Spinal cord (tissue), 10 donors: ENCODE measurements at places on chromosomes 12 and 14. TPM values are rescaled to one million over a fixed set of nuclear protein-coding genes. Genes with fewer than 3 reads are reported as not detected.

The BCL11B gene
- polyA plus RNA-seq: 12.9 TPM

The HNF1A gene
- polyA plus RNA-seq: 0.36 TPM

The DEGS2 gene
- polyA plus RNA-seq: 4.3 TPM

The A2ML1 gene
- polyA plus RNA-seq: 5.9 TPM

The PCED1B gene
- 2.5 TPM for polyA plus RNA-seq

The MYG1 gene
- polyA plus RNA-seq: 86.8 TPM

The PPP1R36 gene
- 1.6 TPM for polyA plus RNA-seq

The PDE3A gene
- 8.1 TPM for polyA plus RNA-seq

The DAAM1 gene
- 78.0 TPM for polyA plus RNA-seq

The SLC24A4 gene
- polyA plus RNA-seq: 6.4 TPM

The SDR9C7 gene
- not detected for polyA plus RNA-seq

The PTPRQ gene
- polyA plus RNA-seq: 1.2 TPM

The LRFN5 gene
- polyA plus RNA-seq: 28.6 TPM

The APOF gene
- polyA plus RNA-seq: 0.12 TPM

The ASCL1 gene
- 46.1 TPM for polyA plus RNA-seq

The LTBR gene
- polyA plus RNA-seq: 17.7 TPM

The AICDA gene
- 0.13 TPM for polyA plus RNA-seq

The TAS2R42 gene
- polyA plus RNA-seq: 0.23 TPM

The NID2 gene
- polyA plus RNA-seq: 36.9 TPM

The BIN2 gene
- polyA plus RNA-seq: 6.0 TPM

The CRIP2 gene
- polyA plus RNA-seq: 301 TPM

The SLC5A8 gene
- 0.40 TPM for polyA plus RNA-seq

The EID3 gene
- 4.7 TPM for polyA plus RNA-seq

The IFNG-AS1 gene
- not detected for polyA plus RNA-seq

The TMEM253 gene
- 1.7 TPM for polyA plus RNA-seq

The CELA1 gene
- not detected for polyA plus RNA-seq

The ITPR2 gene
- polyA plus RNA-seq: 72.9 TPM

The COX8C gene
- polyA plus RNA-seq: not detected

The NYNRIN gene
- polyA plus RNA-seq: 25.3 TPM
